T-cell (primary cell): ENCODE measurements at places on chromosomes 4 and X. TPM values are rescaled to one million over a fixed set of nuclear protein-coding genes. Genes with fewer than 3 reads are reported as not detected.

The MGARP gene
- 0.39 TPM for total RNA-seq

The SMR3B gene
- total RNA-seq: not detected

The CCDC160 gene
- total RNA-seq: not detected

The CD38 gene
- 4.3 TPM for total RNA-seq

The KLKB1 gene
- total RNA-seq: 2.1 TPM

The FGG gene
- not detected for total RNA-seq

The SPIN4 gene
- 2.7 TPM for total RNA-seq

GRCh38 chr4:38677441-38677840 lies 13.4 kb downstream of the KLF3 start:
- H3K27ac ChIP-seq: no peak overlapping the region
- no peak overlapping the region for H3K4me3 ChIP-seq
- H3K4me1 ChIP-seq: peaks cover 45% of the 10 kb centered on the region
- peaks cover 29% of the 10 kb centered on the region for H3K36me3 ChIP-seq
- no peaks in the 10 kb centered on the region for H3K27me3 ChIP-seq

- no peaks in the 10 kb centered on the region for H3K4me1 ChIP-seq
- H3K27ac ChIP-seq: no peak overlapping the region
- no peaks in the 10 kb centered on the region for H3K36me3 ChIP-seq
- no peak overlapping the region for H3K4me3 ChIP-seq
Measured at GRCh38 chr4:114921790-114922591, 191.4 kb downstream of the NDST4 start.

GRCh38 chr4:94457692-94458106 lies 6.0 kb downstream of the PDLIM5 start:
- peaks cover 5% of the 10 kb centered on the region for H3K4me1 ChIP-seq
- H3K27ac ChIP-seq: no peak overlapping the region
- no peaks in the 10 kb centered on the region for H3K27me3 ChIP-seq
- no peak overlapping the region for H3K4me3 ChIP-seq
- DNase-seq: no peak

DNA sequence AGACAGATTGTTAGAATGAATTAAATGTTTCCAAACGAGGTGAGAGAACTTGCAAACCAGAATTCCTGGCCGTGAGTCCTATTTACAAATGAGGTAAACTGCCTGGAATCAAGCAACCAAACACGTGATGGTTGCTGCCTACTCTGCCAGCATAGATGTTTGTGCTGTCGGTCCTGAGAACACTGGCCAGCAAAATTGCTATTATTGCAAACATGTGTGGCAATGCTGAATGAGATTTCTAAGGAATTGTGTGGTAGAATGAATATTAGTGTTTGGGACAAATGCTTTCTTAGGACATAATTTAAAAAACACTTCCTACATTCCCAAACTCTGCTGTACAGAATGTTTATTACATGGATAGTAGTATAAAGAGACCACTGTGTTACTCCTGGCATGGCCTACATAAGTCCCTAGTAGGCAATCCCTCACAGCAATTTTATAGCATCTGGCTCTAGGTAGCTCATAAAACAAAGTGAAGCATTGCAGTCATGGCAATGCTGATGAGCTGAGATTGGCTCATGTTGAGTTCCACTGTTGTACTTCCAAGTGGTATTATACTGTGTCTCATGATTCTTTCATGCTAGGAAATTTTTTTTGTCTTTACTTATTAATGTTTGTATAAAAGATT lies 605.2 kb upstream of the EPHA5 start:
- H3K27ac ChIP-seq: no peak overlapping the region
- no peaks in the 10 kb centered on the region for H3K4me1 ChIP-seq
- H3K36me3 ChIP-seq: no peaks in the 10 kb centered on the region
- DNase-seq: no peak
- H3K4me3 ChIP-seq: no peak overlapping the region

- no peak overlapping the region for H3K27ac ChIP-seq
- no peaks in the 10 kb centered on the region for H3K36me3 ChIP-seq
- no peaks in the 10 kb centered on the region for H3K4me1 ChIP-seq
- H3K4me3 ChIP-seq: no peak overlapping the region
- no peak for DNase-seq
Measured at GRCh38 chr4:150056569-150056968, 21.7 kb upstream of the DCLK2 start.

DNA sequence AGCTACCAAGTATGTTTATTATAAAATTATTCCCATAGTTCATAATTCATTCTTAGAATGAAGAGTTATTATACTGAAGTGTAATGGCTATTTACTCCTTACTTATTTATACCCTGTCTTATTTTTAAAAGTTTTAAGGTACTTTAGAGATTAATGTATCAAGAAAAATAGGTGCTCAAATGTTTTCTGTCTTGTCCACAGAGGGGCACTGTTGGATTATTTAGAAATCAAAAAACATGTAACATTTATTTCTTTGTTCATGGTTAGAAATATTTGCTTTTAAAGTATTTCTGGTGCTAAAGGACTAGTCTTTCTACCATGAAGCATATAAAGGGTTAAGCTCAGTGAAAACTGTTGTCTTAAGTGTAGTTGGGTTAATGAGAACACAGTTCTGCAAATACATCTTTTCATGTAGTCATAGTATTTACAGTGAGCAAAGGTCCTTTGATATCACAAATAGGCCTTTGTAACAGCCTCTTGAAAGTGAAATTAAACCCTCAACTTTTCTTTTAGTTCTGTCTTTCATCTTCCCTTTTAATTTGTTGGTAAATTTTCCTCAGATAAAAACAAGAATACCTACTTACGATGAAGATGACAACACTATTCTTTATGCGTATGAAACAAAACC lies 7.7 kb downstream of the SCML1 start:
- no peaks in the 10 kb centered on the region for H3K27me3 ChIP-seq
- H3K4me1 ChIP-seq: peaks cover 2% of the 10 kb centered on the region
- no peak overlapping the region for H3K4me3 ChIP-seq
- DNase-seq: no peak
- no peaks in the 10 kb centered on the region for H3K36me3 ChIP-seq

- no peaks in the 10 kb centered on the region for H3K27me3 ChIP-seq
- H3K4me3 ChIP-seq: no peak overlapping the region
- H3K36me3 ChIP-seq: no peaks in the 10 kb centered on the region
Measured at GRCh38 chrX:5907207-5907606, 321.5 kb downstream of the NLGN4X start.

GRCh38 chr4:52728691-52729240 lies 22.5 kb downstream of the ERVMER34-1 start:
- no peaks in the 10 kb centered on the region for H3K27me3 ChIP-seq
- DNase-seq: no peak
- H3K36me3 ChIP-seq: no peaks in the 10 kb centered on the region

DNA sequence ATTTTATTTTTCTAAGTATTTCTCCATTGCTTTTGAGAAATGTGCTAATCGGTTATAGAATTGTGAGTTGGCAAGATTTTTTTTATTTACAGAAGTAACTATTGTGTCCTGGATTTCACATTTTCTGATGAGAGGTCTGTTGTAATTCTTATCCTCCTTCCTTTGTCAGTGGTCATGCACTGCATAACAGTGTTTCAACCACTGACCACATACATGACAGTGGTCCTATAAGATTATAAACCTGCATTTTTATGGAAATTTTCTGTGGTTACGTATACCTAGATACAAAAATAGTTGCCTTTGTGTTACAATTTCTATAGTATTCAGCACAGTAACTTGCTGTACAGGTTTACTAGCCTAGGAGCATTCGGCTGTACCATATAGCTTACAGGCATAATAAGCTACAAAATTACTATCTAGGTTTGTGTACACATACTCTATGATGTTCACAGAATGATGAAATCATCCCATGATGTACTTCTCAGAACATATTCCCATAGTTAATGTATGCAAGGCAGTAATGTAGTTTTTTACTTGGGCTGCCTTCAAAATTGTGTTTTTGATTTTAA lies 47.8 kb downstream of the APELA start:
- no peak for DNase-seq
- no peaks in the 10 kb centered on the region for H3K4me1 ChIP-seq
- H3K4me3 ChIP-seq: no peak overlapping the region
- H3K27ac ChIP-seq: no peak overlapping the region

DNA sequence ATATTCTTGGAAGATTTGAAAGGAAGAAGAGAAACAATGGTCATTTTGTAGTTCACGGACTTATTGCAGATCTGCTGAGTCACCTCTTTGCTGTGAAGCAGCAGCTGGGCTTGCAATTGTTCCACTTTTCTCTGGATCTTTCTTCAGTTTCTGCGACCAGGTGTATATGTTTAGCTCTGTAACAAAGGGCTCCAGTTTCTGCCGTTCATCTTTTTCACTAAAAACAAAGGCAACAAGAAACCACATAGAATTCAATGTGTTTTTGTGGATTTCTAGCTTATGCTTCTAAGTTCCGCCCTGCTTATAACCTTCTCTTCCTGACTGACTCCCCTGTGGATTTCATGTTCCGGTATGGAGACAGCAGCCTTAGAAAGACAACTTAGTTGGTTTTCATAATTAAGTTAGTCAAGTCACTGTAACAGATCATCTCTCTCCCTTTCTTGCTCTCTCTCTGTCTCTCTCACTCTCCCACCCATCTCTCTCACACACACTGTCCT lies 121.6 kb upstream of the EPHA5 start:
- no peak overlapping the region for H3K27ac ChIP-seq
- no peaks in the 10 kb centered on the region for H3K36me3 ChIP-seq
- no peak overlapping the region for H3K4me3 ChIP-seq
- no peak for DNase-seq
- H3K27me3 ChIP-seq: no peaks in the 10 kb centered on the region
- H3K4me1 ChIP-seq: no peaks in the 10 kb centered on the region

DNA sequence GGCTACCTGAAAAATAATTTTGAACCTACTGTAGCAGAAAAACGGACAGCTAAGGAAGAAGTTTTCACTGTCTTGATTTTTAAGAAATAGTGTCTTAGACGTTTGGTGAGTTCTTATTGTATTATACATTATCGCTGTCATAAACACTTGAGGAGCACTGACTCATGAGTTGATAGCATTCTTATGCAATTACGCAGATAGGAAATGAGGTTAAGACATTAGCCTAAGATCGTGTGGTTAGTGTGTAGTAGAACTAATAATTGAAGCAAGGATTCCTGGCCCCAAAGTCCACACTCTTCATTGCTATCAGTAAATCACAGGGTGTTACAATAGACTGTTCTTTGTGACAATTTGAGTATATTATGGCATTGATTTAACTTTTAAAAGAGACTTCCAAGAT lies 238.1 kb downstream of the ARAP2 start:
- H3K4me3 ChIP-seq: no peak overlapping the region
- no peaks in the 10 kb centered on the region for H3K27me3 ChIP-seq
- no peak overlapping the region for H3K27ac ChIP-seq
- DNase-seq: no peak
- H3K36me3 ChIP-seq: no peaks in the 10 kb centered on the region

GRCh38 chr4:56185901-56186300 lies 201.4 kb downstream of the AASDH start:
- no peak overlapping the region for H3K27ac ChIP-seq
- no peaks in the 10 kb centered on the region for H3K36me3 ChIP-seq
- no peaks in the 10 kb centered on the region for H3K4me1 ChIP-seq
- no peak for DNase-seq
- no peaks in the 10 kb centered on the region for H3K27me3 ChIP-seq

DNA sequence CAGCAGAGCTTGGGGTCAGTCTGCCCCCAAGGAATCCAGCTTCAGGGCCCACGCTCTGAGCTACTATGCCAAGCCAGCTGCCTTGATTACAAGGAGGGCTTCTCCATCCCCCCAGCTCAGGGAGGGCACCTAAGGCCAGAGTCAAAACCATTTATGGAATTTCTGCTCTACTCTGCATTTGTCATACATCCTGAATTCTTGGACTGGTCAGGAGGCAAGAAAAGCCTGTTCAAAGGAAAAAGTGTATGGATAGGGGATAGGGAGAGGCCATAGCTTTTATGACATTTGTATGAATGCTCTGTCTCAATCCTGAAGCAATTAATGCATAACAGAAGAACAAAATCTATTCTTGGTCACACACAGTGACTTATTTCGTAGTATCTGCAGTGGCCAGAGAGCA lies 32.2 kb downstream of the EDNRA start:
- no peaks in the 10 kb centered on the region for H3K27me3 ChIP-seq
- H3K4me1 ChIP-seq: no peaks in the 10 kb centered on the region
- H3K27ac ChIP-seq: no peak overlapping the region
- no peak overlapping the region for H3K4me3 ChIP-seq
- DNase-seq: no peak

GRCh38 chrX:125681507-125681906 lies 361.8 kb downstream of the TEX13C start:
- DNase-seq: no peak
- H3K36me3 ChIP-seq: no peaks in the 10 kb centered on the region
- H3K27ac ChIP-seq: no peak overlapping the region
- no peaks in the 10 kb centered on the region for H3K27me3 ChIP-seq
- H3K4me1 ChIP-seq: no peaks in the 10 kb centered on the region

DNA sequence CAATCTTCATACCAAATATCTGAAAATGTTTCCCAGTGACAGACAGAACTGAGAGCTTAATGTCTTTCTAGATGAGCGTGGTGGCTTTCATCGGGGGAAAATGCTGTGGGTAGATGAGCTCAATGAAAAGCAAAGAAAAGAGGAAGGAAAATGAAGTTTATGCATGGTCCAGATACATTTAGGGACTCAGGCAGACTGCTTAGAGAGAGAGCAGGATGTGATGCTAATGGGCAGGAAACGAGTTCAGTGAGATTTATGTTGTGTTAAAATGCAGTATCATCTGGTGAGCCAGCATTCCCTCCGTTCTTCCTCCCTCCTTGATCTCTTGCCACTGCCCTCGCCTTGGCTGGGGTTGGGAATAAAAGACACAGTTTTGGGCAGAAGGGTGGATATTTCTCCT lies 229.2 kb downstream of the GBA3 start:
- no peak for DNase-seq
- no peak overlapping the region for H3K27ac ChIP-seq
- no peaks in the 10 kb centered on the region for H3K4me1 ChIP-seq
- no peaks in the 10 kb centered on the region for H3K27me3 ChIP-seq
- no peaks in the 10 kb centered on the region for H3K36me3 ChIP-seq

- H3K27ac ChIP-seq: no peak overlapping the region
- no peak overlapping the region for H3K4me3 ChIP-seq
- no peaks in the 10 kb centered on the region for H3K36me3 ChIP-seq
- H3K27me3 ChIP-seq: peaks cover 2% of the 10 kb centered on the region
- no peak for DNase-seq
Measured at GRCh38 chr4:120688791-120689190, 233.7 kb downstream of the PRDM5 start.

DNA sequence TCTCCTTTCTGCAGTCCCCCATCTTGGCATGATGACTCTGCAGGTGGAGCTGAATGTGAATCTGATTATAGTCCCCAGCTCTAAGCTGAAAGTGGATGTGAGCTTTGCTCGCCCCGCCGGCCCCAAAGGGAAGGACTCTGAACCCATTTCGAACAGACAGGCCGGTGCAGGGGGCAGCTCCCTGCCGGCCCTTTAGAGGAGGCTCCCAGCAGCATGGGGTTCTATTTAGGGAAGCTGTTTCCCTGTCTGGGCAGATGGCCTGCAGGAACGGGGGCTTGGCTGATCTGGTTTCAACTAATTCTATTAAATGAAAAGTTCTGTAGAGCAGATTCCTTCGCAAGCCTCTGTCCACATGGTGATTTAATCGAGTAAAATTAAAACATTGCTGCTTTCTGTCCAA lies 104.8 kb upstream of the MSX1 start:
- H3K27ac ChIP-seq: no peak overlapping the region
- no peak for DNase-seq
- H3K27me3 ChIP-seq: peaks cover 8% of the 10 kb centered on the region

- no peak overlapping the region for H3K4me3 ChIP-seq
- H3K27me3 ChIP-seq: no peaks in the 10 kb centered on the region
- no peaks in the 10 kb centered on the region for H3K4me1 ChIP-seq
- H3K36me3 ChIP-seq: no peaks in the 10 kb centered on the region
Measured at GRCh38 chrX:46408553-46409407, 136.4 kb downstream of the ZNF674 start.
